ENCODE measurements at places on chromosomes 7 and 10.

GRCh38 chr7:23299770-23300300 lies 696 bp downstream of the MALSU1 start:
- no peak for DNase-seq

- no peak for DNase-seq
Measured at GRCh38 chr7:119888251-119888650, 384.7 kb upstream of the KCND2 start.

DNA sequence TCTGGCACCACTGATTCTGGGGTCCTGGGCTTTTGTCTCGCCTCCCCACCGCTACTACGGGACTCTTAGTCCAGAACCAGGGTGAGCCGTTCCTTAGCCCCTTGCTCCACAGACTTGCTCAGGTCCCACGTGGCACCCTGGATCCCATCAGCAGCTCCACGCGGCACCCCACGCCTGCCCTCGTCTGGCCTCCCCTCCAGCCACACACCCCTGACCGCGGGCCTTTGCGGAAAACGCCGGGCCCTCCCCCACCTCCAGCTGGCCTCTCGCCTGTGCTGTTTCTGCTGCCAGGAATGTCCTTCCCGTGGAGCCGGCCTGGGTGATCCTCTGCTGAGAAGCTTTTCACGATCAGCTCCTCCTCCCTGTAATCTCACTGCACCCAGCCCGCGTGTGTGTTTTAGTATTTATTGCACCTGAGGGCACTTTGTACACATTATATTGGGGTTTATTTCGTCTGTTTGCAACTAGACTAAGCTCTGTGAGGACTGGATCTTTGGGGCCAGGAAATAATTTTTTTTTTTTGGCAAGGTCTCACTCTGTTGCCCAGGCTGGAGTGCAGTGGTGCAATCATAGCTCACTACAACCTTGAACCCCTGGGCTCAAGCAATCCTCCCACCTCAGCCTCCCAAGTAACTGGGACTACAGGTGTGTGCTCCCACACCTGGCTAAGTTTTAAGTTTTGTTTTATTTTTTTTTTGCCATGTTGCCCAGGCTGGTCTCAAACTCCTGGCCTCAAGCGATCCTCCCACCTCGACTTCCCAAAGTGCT lies 10.5 kb upstream of the TTYH3 start:
- no peak for DNase-seq

DNA sequence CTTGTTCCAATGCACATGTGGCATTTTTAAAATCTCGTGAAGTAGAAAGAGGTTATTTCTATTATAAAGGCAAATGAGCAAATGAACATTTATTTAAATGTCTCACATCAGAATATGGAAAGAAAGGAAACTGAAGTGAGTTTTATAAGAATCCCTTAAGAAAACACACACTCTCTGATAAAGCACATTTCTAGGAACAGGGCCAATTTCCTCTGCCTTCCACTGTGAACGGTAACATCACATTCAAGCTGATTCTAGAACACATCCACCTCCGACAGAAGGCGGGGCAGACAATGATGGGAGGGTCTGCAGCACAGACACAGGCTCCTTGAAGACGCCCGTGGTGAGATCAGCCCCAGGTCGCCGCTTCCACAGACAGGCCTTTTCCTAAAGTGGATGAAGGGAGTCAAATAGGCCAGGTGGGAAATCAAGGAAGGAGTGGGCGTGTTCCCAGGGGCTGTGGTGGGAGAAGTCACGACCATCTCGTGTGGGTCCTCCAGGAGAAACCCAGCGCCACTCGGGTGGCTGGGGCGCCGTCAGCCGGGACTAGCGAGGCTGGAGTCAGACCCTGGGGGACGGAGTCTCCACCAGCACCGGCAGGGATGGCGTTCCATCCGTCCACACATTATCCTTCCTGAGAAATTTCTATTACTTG lies 31.1 kb downstream of the PITRM1 start:
- DNase-seq: no peak

DNA sequence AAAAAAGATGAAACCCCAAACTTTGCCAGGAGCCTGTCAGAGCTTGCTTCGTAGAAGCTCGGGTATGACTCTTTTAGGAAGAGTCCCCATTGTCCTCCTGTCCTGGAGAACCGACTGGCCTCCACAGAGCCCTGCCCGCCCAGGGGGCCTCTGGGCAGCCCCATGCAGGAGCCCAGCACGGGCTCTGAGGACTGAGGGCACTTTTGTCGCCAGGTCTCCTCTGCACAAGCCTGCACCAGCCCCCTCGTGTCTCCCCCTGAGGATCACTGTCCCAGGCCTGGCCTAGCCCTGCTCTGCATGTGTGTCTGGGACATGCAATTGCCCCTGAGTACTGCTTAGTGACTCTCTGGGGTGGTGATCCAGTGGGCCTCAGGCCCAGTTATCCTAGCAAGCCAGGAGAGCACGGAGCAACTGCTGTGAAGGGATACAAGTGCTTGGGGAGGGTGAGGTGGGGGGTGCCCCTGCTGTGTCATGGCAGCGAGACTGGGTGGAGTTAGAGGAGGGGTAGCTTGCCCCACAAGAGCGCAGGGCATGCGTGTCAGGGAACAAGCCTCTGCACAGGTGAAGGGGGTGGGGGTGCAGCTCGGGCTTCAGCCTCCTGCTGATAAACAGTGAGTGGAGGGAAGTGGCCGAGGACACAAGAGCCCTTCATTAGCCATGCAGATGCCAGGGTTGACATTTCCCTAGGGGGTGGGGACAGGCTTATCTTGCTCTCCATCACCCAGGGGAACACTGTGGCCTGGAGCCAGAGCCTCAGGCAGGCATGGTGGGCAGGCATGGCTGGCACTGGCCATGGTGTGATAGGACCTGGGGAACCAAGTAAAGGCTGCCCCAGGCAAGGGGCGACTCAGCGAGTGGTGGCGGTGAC lies 143.4 kb downstream of the C10orf105 start:
- no peak for DNase-seq

All from hematopoietic multipotent progenitor cell treated with erythropoietin and hydrocortisone succinate and interleukin-3 and kit ligand, for 17 days (in vitro differentiated cells).